MG63 (cell line): ENCODE measurements at places on chromosomes 6 and 20. TPM values are rescaled to one million over a fixed set of nuclear protein-coding genes. Genes with fewer than 3 reads are reported as not detected.

- no peak for DNase-seq
These were observed 2.6 kb downstream of the BNIP5 start for GRCh38 chr6:36333931-36334725.

DNA sequence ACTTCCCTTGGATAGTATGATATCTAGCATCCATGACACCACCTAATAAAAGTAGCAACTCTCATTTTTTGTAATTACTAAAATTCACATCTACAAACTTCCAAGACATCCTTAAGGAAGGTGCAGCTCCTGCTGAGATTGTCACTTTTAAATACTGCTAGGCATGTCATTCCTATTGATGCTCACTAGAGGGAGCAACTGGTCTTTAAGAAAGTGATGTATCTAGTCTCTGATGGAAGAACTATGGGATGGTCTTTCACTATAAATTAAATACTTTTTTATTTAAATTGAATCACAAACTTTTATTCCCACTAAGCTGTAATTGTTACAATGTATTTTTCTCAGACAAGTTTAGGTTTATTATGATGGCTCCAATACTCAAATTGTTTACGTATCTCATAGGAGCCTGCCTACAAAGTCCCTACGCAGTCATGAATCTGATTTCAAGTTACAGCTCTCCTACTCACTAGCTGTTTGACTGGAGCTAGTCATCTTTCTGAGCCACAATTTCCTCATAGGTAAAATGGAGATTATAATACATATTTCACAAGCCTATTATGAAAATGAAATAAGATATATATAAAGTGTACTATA, 8.1 kb upstream of the TSPYL1 start:
- no peak for DNase-seq

- no peak for DNase-seq
These were observed 339.4 kb downstream of the CD83 start for GRCh38 chr6:14456941-14457340.

- DNase-seq, result no peak
These were observed 2.2 kb downstream of the HMGA1 start for GRCh38 chr6:34238585-34239499.

- peak; percentile 90 for DNase-seq
These were observed 73.6 kb downstream of the TBC1D32 start for GRCh38 chr6:121260651-121261102.

- peak; percentile 46 for DNase-seq
These were observed 14.7 kb downstream of the UCKL1 start for GRCh38 chr20:63941282-63942081.

GRCh38 chr6:138726066-138726756, 47.4 kb upstream of the CCDC28A start:
- no peak for DNase-seq

DNA sequence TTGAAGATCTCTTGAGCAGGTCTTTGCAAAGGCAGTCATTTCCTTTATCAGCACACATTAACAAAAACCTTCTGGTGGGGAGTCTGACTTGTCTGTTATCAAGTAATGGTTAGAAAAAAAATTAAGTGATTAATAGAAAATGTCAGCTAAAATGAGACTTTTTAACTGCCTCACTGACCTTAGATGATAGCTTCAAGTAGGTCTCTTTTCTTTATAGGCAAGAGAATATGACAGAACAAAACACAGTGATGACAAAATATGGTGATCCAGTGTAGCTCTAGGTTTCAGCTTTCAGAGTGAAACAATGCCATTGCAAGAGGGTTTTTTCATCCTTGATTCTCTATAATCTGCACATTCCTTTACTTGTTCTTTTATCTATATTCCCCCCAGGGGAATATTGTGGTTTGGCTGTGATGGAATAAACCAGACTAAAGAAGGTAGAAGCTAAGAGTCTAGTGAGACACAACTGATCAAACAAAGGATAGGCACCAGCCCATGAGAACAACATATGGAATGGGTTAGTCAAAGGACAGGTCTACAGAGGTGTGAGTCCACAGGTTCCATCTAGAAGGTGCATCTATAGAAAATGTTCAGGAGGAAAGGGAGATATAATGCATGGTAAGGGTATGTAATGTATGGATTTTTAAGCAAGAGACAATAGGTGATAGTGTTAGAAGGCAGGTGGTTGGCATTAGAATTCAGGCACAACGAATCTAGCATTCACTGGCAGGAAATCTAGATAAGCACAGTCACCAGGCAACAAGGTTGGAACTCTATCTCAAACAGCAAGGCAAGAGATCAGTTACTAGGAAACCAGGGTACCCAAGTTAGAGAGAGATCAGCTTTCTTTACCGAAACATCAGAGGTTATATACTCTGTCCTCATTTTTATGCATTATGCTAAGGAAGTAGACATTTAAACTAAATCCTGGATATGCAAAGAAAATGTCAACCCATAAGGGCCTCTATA, 228.9 kb upstream of the SMLR1 start:
- no peak for DNase-seq

DNA sequence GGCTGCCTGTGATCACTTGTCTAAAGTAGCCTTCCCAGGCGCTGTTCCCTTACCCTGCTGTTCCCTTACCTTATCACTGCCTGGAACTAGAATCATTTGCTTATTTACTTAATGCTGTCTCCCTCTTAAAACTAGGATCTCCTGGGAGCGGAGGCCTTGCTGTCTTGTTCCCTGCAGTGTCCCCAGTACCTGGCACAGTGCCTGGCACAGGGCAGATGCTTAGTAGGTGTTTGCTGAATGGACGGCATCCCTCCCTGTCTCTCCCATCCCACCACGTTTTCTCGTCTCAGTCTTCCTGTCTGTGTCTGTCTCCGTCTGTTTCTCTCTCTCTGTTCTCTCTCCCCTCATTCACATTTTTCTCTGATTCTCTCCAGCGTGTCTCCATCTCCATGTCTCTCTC, 99.9 kb upstream of the MYL9 start:
- no peak for DNase-seq

- DNase-seq, result no peak
These were observed 1.4 kb downstream of the TUBB2B start for GRCh38 chr6:3226042-3226441.

DNA sequence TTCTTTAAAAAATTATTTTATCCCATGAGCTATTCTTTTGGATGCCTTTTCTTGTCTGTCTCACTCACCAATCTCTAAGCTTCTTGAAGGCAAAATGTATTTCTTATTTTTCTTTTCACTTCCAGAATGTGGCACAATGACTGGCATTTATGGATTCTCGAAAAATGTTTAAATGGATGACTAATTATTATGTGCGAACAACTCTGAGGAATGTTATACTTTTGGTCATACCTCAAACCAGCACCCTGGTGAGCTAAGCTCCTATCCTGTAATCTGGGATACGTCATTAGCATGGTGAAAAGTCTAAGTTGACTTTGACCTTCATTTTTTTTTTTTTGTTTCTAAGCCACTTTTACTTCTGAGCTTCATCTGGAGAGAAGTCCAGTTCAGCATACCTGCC, 214.0 kb upstream of the CEP162 start:
- no peak for DNase-seq

DNA sequence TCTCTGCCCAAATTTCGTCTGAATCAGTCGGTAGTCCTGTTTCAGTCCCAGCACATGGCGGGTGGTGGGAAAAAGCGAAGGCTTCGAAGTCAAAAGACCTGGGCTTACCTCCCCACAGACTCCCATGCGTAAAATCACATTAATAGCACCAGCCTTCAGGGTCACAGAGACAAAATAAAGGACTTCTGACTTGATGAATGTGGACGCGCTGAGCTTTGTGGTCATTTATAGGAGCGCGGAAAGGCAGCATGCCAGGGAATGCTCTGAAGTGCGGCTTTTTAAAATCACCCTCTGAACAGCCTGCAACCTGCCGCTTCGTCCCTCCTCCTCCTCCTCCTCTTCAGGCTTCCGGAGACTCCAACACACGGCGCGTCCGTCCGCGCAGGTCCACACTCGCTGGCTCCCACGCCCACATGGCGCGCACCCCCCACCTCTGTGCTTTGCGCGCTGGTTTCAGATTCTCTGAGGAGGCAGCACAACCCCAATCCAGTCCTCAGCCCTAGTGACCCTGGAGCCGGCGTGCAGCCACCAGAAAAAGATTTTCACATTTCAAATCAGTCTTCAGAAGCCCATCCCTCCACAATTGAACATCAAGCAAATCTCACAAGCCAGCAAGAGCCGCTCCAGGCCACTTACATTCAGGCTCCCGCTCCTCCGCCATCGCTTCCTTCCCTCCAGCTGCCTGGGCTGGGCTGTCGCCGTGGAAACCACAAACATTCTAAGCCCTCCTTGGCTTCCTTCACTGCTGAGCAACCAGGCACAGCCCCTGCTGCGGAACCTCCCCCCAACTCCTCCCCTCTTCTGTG, at the start of gene C6orf118:
C6orf118 (minus strand) TSS at position 680 of the 806 bp plus-strand sequence; CDS start at position 661, 19 bp downstream.
- DNase-seq, result peak; percentile 76

- peak; percentile 71 for DNase-seq
These were observed 12.5 kb downstream of the ITPR3 start for GRCh38 chr6:33633462-33634158.

DNA sequence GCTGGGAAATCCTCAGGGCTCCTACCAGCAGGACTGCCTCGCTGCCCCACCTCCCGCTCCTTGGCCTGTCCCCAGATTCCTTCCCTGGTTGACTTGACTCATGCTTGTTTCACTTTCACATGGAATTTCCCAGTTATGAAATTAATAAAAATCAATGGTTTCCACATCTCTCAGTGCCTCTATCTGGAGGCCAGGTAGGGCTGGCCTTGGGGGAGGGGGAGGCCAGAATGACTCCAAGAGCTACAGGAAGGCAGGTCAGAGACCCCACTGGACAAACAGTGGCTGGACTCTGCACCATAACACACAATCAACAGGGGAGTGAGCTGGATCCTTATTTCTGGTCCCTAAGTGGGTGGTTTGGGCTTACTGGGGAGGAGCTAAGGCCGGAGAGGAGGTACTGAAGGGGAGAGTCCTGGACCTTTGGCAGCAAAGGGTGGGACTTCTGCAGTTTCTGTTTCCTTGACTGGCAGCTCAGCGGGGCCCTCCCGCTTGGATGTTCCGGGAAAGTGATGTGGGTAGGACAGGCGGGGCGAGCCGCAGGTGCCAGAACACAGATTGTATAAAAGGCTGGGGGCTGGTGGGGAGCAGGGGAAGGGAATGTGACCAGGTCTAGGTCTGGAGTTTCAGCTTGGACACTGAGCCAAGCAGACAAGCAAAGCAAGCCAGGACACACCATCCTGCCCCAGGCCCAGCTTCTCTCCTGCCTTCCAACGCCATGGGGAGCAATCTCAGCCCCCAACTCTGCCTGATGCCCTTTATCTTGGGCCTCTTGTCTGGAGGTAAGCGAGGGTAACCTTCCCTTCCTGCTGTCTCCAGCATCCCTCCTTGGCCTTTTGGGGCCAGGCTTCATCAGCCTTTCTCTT, at the start of gene CFB:
CFB (plus strand) TSS at position 589 of the 863 bp plus-strand sequence; CDS start at position 716, 127 bp downstream.
- DNase-seq, result peak; percentile 89

DNA sequence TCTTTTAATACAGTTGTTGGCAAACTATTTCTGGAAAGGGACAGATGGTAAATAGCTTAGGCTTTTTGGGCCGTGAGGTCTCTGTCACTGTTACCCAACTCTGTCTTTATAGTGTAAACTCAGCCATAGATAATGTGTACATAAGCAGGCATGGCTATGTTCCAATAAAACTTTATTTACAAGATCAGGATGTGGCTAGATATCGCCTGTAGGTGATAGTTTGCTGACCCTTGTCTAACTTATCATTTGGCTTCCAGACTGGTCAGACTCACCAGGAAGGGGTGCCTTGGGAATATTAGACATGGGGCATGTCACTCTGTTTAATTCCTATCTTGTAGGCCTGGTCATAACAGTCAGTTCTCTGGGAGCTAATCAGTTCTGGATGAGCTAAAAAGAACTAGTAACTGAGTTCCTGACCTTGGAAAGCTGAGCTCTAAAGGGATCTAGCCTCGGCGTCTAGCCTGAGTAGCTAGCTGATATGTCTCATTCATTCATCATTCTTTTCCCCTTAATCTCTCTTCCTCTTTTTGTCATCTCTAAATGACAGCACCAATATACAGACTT, 163.6 kb downstream of the SLC16A10 start:
- no peak for DNase-seq

- peak; percentile 65 for DNase-seq
These were observed 1.1 kb downstream of the CITED2 start for GRCh38 chr6:139373154-139373927.

DNA sequence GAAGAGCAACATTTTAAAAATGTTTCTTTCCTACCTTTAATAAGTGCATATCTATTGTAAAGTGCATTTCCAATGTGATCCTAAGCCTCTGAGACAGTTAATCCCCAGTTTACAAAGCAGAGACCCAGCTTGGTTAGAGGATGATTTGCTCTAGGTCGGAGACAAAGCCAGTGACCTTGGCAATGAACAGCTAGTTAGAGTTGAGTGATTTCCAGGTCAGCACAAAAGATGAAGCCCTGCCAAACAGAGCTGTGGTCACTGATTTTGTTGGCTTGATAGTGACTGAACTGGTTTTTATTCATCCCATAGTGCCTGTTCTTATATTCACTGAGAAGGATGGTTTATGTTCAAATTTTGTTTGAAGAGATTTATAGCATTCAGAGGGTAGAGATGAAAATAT, 56.6 kb upstream of the CD83 start:
- DNase-seq, result peak; percentile 48

GRCh38 chr20:53130795-53131194, 158.6 kb downstream of the TSHZ2 start:
- no peak for DNase-seq

GRCh38 chr20:56391037-56391436, 978 bp downstream of the AURKA start:
- no peak for DNase-seq

DNA sequence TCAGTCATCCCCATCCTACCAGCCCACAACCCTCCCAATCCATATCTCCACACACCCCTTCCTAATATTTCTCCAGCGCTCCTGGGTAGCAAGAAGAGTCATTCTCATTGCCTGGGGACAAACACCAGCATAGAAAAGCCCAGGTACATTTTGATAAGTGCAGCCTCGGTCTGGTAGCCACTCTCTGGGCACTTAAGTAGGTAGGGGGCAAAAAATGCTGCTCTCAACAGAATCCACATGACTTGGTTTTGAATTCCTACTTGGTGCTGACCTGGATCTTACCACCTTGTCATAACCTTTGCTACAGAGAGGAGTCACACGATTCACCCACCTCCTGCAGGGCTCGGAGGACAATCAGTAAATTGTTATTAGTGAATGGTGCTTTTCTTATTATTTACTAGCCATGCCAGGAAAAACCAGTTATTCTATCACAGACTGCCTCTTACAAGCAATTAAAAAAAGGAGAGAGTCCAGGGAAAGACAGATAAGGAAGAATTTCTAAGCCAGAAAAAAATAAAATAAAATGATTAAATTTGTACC, 249.1 kb downstream of the LY86 start:
- no peak for DNase-seq

Gene BPIFB2
- total RNA-seq, result not detected in 2 replicates

Gene DCDC2
- total RNA-seq, result not detected in 2 replicates

Gene MAP7
- total RNA-seq, result not detected in 2 replicates

Gene CYP24A1
- not detected in 2 replicates for total RNA-seq

Gene ADGRF4
- total RNA-seq, result 0.79 and 2.2 TPM in 2 replicates

Gene PAX1
- total RNA-seq, result not detected in 2 replicates

Gene SLC22A2
- not detected in 2 replicates for total RNA-seq

Gene RHAG
- not detected in 2 replicates for total RNA-seq

Gene NNAT
- total RNA-seq, result not detected in 2 replicates

Gene TRDN
- not detected in 2 replicates for total RNA-seq
